ENCODE measurements at places on chromosomes 6 and 20.

GRCh38 chr20:19777315-19777714, 19.3 kb downstream of the RIN2 start:
- DNase-seq: no peak

- no peak for DNase-seq
Measured at GRCh38 chr6:159170333-159170672, 1.1 kb downstream of the FNDC1 start.

DNA sequence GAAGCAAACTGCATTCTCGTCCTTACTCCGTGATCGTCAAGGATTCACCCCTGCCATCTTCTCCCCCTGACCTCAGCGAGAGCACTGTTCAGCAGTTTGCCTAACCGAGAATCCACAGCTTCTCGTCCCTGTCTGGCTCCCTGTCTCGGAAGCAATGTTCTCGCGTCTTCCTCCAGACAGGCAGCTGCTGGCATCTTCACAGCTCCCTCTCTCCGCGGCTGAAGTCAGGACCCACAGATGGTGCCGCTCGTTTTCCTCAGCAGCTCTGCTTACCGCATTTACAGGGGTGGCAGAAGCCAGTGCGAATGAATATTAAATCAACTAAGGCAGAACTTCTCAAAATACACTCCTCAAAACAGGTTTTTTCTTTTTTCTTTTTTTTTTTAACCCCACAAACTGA, 18.9 kb upstream of the SLC22A2 start:
- no peak for DNase-seq

GRCh38 chr6:132715204-132715603, 1.3 kb upstream of the VNN1 start:
- peak; percentile 74 for DNase-seq

DNA sequence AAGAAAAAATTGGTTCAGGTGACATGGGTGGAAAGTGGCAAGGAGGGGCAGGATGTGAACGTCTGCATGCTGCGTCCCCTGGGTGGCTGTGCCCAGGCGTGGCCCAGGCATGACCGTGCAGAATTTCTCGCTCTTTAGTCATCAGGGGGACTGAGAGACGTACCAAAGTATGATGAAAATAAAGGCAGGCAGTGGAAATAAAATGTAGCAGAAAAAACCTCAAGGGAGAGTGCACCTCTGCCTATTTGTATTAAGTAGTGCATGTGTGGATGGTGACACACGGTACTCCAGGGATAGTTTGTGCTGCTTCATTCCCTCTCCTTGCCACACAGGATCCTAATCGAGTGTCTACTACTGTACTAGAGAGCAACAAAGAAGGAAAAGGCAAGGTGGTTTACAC, 81.1 kb downstream of the ATP9A start:
- peak; percentile 55 for DNase-seq

GRCh38 chr20:10079964-10080363, 45.2 kb downstream of the ANKEF1 start:
- peak; percentile 16 for DNase-seq

GRCh38 chr20:48335308-48336050, 492.3 kb downstream of the PREX1 start:
- DNase-seq: no peak

GRCh38 chr6:40517654-40518053, 69.5 kb downstream of the LRFN2 start:
- no peak for DNase-seq

All from brain microvascular endothelial cell (primary cell).